ENCODE measurements at places on chromosomes 6 and 20.

GRCh38 chr20:58987790-58988564 is 6.9 kb downstream of the NELFCD start:
- DNase-seq, result no peak

DNA sequence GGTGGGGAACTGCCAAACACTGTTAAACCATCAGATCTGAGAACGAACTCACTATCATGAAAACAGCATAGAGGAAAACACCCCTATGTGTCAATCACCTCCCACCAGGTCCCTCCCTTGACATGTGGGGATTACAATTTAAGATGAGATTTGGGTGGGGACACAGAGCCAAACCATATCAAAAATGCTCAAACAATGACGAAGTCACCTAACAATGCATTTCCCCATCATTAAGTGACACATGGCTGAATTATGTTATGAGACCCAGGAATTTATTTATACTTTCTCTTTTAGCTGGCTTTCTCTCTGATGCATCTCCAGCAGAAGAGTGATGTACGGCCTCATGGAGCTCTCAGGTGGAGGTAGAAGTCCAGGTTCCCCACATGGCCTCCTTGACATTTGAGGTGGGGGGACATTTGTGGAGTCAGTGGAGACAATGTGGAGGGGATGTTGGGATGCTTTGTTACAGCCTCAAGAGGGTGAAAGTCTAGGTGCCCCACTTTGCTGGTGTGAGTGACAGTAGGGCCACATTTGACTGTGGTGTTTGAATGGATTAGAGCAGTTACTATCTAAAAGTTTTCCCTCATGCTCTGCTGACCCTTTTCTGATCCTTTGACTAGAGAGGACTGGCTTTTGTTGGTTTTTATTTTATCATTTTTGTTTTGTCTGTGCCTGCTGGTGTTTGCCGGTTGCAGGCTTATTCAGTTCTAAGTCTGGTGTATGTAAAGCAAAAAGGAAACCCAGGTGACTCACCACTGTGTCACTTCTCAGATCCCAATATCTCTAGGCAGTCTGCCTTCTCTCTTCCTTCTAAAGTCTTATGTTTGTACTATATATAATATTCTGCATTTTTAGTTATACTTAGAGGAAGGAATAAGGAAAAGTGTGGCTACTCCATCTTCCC is 18.5 kb upstream of the DCBLD1 start:
- DNase-seq, result no peak

- DNase-seq, result peak; percentile 98
Observed at GRCh38 chr20:47785854-47786764, 828 bp upstream of the SULF2 start.

DNA sequence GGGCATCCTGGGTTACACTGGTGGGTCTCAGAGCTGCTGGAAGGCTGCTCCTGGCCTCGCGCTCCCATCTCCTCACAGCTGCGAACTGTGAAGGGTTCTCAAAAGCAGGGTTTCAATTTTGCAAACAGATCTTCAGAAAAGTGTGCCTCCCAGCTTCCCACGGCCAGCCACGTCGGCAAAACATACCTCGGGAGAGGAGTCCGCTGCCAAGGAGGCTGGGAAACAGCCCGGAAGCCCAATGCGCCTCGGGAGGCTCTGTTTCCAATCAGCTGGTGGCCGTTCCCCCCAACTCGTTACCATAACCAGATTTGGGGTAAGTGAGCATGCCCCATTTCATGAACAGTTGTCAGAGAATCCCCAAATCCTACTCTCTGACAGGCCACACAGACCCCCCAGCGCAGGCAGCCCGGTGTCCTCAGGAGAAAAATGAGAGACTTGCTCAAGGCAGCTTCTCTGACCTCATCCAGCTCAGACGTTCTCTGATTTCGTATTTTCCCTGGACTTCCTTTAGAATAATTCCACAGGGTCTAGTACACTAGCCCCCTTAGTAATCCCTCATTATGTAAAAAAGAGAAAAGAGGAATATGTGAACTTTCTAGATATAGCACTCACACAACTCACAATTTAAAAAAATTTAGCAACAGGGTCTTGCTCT is 98.4 kb downstream of the SNX5 start:
- DNase-seq, result no peak

GRCh38 chr6:41937861-41938574 is 3.6 kb downstream of the CCND3 start:
- no peak for DNase-seq

DNA sequence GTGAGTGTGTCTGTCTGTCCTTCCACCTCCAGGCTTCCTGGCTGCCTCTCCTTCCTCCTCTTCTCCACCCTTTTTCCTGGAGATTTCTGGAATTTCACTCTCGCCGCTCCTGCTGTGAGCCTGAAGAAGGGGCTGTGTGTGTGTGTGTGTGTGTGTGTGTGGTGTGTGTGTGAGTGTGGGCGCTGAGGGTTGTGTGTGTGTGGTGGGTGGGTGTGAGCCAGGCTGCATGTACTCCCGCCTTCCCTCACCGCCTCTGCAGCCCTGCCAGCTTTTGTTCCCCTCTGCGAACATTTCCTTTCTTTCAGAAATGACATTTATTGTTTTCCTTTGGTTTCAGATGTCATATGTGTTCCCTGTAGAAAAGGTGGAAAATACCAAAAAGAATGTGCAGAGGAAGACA is 76.0 kb downstream of the SRC start:
- DNase-seq, result no peak

- no peak for DNase-seq
Observed at GRCh38 chr6:124679387-124679786, 282.9 kb upstream of the RNF217 start.

DNA sequence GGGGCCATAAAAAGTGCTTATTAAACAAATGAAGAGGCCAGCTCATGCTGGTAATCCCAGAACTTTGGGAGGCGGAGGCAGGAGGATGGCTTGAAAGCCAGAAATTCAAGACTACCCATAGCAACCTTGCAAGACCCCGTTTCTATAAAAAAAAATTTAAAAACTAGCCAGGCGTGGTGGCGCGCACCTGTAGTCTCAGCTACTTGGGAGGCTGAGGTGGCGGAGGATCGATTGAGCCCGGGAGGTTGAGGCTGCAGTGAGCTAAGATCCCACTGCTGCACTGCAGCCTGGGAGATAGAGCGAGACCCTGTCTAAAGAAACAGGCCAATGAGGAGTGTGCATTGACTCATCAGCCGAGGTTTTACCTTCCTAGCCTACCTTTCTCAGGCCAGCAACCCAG is 15.2 kb downstream of the NPEPL1 start:
- DNase-seq, result no peak

- DNase-seq, result no peak
Observed at GRCh38 chr20:52311209-52311794, 119.7 kb upstream of the ZFP64 start.

GRCh38 chr6:53768636-53769035 is 26.2 kb upstream of the LRRC1 start:
- DNase-seq, result no peak

- DNase-seq, result no peak
Observed at GRCh38 chr6:137148306-137149034, 25.0 kb downstream of the IL22RA2 start.

- no peak for DNase-seq
Observed at GRCh38 chr6:140445474-140446004, 1071.1 kb upstream of the CITED2 start.

DNA sequence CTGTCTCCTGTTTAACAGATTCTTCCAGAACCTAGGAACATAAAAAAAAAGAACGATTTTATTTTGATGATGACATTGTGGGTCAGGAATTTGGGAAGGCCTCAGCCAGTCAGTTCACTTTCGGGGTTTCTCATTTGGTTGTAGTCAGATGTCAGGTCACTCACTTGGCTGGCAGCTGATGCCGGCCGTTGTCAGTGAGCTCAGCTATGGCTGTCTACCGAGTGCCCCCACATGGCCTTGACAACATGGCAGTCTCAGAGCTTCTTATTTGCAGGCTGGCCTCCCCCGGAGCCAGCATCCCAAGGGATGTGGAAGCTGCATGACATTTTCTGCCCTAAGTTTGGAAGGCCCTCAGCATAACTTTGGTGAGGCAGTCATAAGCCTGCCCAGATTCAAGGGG is 11.5 kb downstream of the RNF217 start:
- DNase-seq, result no peak

DNA sequence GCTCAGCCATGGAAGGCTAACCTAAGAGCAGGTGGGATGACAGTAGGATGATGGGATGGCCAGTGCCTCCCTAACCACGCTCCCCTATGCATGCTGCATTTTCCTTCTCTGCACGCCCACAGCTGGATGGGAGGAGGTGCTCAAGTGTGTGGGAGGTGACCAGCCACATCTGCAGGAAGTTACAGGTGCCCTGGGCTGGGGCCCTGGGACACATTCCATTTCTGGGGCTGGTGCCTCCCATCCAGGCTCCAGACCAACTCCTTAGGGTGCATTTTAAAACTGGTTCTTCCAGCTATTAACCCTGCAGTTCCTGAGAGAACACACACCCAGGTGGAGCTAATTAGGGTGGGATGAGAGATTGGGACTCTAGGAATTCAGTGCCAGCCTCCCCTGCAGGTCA is 135.3 kb upstream of the ARMC2 start:
- no peak for DNase-seq
